ENCODE measurements at places on chromosomes 11 and 22. TPM values are rescaled to one million over a fixed set of nuclear protein-coding genes. Genes with fewer than 3 reads are reported as not detected.

Gene A4GALT
- 17.9 TPM for total RNA-seq

Gene CRYBB1
- not detected for total RNA-seq

Gene MEI1
- total RNA-seq, result not detected

- no peak for DNase-seq
These were observed 180.3 kb downstream of the EFCAB6 start for GRCh38 chr22:43631846-43632245.

GRCh38 chr11:26062660-26063059 lies 269.3 kb upstream of the ANO3 start:
- no peak for DNase-seq

GRCh38 chr11:121389651-121390050 lies 62.5 kb upstream of the SORL1 start:
- DNase-seq, result no peak

- no peak for DNase-seq
These were observed 191.4 kb downstream of the ARHGAP42 start for GRCh38 chr11:100878474-100878873.

All from MG63 (cell line).